ENCODE measurements at places on chromosomes 5 and 9.

GRCh38 chr9:99660191-99660636, 161.5 kb upstream of the NR4A3 start:
- no peak for DNase-seq

DNA sequence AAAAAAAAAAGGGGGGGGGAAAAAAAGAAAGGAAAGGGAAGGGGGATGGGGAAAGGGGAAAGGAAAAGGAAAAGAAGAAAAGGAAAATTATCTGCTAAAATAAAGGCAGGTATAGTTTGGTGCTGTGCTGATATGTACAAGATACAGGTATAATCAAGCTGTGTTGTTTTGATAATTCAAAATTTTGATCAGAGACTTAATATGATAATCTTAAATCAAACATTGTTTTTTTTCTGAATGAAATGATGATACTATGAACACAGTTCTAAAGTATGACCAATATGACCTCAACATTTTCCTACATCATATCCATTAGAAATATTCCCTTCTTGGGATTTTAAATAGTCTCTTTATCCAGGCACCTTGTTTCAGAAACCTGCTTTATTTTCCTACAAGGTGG, 115.6 kb upstream of the TRPM3 start:
- DNase-seq = no peak

GRCh38 chr9:33101104-33101951, 24.9 kb upstream of the SMU1 start:
- DNase-seq = no peak

GRCh38 chr9:121684381-121685145, 33.1 kb downstream of the DAB2IP start:
- DNase-seq = no peak

GRCh38 chr5:142978726-142979125, 208.5 kb downstream of the ARHGAP26 start:
- no peak for DNase-seq

- DNase-seq = no peak
Measured at GRCh38 chr5:89989776-89990175, 419.8 kb downstream of the CETN3 start.

DNA sequence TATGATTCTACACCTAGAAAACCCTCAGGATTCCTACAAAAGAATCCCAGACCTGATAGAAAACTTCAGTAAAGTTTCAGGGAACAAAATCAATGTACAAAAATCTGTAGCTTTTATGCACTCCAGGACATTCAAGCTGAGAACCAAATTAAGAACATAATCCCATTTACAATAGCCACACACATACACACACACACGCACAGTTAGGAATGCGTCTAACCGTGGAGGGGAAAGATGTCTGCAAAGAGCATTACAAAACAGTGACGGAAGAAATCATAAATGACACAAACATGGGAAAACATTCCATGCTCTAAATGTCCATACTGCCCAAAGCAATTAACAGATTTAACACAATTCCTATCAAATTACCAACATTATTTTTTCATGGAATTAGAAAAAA, 51.4 kb upstream of the CAST start:
- no peak for DNase-seq

- DNase-seq = no peak
Measured at GRCh38 chr5:141040093-141040770, 10.9 kb upstream of the PCDHB1 start.

- DNase-seq = peak; percentile 28
Measured at GRCh38 chr5:65742565-65743231, 20.7 kb downstream of the NLN start.

- DNase-seq = no peak
Measured at GRCh38 chr9:36164372-36164771, 4.8 kb upstream of the CCIN start.

- DNase-seq = no peak
Measured at GRCh38 chr5:56056875-56057274, 62.1 kb upstream of the IL6ST start.

GRCh38 chr9:5364294-5365024, 24.8 kb upstream of the RLN1 start:
- no peak for DNase-seq

DNA sequence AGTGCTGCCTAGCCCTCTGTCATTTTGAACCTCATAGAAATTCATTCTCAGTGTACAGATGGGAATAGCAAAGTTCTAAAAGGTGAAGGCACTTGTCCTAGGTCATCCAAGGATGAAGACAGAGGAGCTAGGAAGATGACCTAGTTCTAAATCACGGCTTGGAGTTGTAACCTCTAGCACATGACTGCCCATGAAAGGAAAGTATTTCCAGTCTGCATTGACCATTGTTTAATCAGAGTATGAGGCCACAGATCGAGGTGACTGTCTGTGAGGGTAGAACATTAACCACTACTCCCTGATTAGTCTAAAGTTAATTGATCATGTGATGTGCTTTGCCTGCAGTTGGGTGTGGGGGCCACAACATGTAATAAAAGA, 674 bp upstream of the TNFSF15 start:
- DNase-seq = no peak
